ENCODE measurements at places on chromosomes 2 and 18.

DNA sequence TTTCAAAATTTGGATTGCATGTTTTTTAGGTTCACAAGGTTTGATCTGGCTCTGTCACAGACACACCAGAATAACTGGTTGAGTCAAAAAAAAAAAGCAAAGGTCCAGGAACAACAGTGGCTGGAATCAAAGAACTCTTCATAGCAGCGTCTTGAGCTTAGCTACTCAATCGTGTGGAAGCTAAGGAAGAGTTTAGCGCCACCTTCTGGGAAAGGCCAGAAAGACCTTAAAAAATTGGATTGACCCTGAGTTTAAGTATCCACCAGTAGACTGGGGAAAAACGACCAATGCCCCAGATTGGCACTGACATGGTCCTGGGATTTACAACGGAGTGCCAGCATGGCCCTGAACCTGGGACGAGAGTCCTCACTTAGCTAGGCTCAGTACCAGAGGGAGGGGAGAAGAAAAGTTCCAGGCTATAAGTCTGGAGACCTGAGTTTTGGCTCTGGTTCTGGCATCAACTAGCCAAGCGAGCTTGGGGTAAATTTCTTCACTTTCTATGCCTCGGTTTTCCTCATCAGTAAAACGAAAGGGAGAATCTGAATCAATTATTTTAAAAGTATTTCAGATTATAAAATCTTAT, 71.1 kb upstream of the TFCP2L1 start:
- DNase-seq = peak; percentile 80

- no peak for DNase-seq
Measured at GRCh38 chr18:72460210-72460680, 83.9 kb downstream of the CBLN2 start.

DNA sequence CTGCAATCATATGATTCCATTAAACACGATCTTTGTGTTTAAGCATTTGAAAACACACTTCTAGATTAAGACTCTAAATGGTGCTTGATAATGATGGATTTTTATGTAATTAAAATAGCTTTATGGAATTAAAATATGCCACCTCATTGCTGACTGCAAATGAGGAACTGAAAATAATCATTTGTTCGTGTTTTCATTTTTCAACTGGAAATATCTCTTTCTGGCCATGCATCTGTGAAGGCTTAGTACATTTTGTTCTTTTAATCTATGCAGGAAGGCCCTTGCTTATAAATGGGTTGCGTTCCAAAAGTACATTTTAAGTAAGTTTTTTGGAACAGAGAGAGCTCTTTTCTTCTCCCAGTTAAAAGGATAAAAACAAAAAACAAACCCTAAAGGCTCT, 125.5 kb downstream of the MC4R start:
- DNase-seq = no peak

DNA sequence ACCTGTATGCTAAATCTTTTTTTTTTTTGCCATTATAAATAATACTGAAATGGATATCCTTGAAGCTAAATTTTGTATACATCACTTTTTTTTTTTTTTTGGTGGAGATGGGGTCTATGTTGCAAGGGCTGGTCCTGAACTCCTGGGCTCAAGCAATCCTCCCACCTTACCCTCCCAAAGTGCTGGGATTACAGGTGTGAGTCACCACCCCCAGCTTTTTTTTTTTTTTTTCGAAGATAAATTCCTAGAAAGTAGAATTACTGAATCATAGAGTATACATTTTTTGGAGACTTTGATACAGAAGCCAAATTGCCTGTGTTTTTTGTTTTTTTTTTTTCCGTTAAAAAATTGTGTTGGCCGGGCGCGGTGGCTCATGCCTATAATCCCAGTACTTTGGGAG, 51.0 kb upstream of the MCFD2 start:
- no peak for DNase-seq

GRCh38 chr18:44636241-44636640, 44.4 kb upstream of the SETBP1 start:
- DNase-seq = no peak

DNA sequence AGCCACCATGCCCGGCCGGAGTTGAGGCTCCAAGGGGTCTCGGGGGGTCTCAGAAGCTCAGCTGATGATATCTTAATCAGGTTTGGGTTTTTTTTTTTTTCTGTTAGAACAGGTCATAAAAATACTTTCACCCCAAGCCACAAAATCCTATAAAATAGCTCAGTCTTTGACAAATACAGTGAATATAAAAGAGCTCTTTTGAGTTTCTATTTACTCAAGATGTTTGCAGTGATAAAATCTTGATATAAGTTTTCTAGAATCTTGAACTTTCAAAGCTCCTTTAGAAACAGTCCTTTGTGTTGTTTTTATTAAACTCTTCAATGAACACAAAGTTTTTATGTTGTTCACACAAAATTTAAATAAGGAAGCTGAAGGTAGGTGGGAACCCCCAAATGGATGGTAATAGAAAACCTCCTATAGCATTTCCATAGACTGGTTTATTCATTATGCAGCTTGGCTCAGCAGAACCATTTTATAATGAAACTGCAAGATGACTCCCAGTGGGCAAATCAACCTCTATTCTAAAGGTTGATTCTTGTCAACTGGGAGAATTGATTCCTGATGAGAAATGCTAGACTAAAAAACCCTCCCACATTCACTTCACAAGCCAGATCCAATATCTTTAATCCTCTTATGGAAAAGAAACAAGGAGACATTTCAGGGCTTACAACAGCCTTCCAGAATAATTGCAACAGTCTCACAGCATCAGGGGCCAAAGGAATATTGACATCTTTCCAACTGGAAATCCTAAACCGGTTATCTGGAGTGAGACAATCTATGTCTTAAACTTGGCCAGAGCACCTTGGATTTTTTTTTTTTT, 13.6 kb upstream of the NARS1 start:
- DNase-seq = no peak

DNA sequence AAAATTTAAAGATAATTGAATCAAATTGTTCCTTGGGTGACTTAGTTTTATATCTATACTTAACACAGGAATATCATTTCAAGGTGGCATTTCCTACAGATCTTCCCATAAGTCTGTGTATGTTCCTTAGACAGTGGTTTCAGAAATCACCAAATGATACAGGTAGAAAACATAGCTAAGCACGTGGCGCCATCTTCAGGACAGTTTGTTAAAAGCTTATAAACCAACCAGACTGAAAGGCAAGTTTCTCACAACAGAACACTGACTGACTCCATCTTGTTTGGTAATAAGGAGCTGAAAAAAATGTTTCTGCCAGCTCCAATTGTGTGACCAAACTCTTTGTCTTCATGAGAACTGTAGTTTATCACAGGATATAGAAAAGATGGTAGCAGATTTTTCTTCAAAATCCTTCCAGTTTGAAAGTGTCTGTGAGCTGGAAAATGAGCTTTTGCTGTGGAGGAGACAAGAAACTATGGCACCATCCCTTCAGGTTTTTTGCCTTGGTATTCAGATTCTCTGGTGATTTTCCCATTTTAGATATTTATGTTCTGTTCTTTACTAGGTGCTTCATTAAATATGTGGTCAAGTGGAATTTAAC, 34.8 kb upstream of the NEUROD1 start:
- peak; percentile 96 for DNase-seq

DNA sequence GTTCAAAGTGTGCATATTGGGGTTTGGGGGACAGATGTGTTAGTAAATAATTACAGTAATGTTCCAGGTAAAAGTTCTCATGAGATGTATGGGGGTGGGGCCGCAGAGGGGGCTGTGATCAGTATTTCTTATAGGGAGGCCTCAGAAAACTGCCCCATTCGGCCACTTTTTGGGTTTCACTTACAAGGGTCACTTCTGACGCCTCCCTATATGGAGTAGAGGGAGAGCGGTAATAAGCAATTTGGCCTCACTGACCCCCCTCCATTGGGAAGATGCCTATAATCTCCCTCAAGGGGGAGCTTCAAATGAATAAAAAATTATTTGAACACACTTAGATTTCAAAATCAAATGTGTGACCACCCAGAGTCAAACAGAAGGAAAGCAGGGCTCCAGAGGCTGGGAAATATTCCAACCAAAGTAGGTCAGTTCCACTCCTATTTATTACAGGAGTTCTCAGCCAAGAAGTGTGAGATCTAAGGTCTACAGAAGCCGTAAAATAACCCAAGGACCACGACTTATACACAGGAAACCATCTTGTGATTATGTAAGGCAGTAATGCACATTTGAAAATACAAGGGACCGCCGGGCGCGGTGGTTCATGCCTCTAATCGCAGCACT, 2.7 kb downstream of the SCTR start:
- DNase-seq = no peak

DNA sequence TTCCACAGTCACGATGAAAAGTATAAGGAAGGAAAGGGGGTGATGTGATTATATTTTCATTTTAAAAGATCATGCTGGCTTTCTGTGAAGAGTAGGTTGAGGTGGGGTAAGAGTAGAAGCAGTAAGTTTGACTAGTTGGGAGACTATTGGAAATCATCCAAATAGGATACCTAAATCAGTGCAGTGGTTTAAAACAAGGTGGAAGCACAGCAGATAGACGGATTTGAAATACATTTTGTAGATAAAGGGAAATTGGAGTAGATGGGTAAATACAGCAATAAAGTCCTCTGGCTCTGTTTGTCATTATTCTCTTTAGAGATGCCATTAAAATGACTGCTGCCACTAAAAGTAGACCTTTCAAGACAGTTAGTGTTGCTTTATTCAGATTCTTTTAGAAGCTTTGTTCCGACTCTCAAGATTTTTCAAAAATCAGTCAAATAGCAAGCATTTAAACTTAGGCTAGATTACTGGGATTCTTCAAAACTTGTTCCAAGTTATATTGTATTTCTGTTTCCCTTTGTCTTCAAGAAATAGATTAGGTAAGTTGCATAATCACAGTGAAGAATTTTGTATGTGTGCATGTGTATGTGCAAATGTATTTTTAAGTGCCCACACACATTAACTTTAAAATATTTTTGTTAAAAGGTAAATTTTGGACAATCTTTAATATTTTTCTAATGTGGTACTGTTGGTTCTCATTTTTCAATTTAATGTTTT, 61.7 kb upstream of the DTNA start:
- DNase-seq = no peak

All from cerebellar cortex (tissue), 1 donor.